ENCODE measurements at places on chromosomes 7 and 10. TPM values are rescaled to one million over a fixed set of nuclear protein-coding genes. Genes with fewer than 3 reads are reported as not detected.

HMX2 gene
- not detected for total RNA-seq

ZDHHC6 gene
- total RNA-seq = 36.4 TPM

SLC26A5 gene
- 1.8 TPM for total RNA-seq

SLC39A12 gene
- total RNA-seq = 0.41 TPM

ARPC1A gene
- 109 TPM for total RNA-seq
